ENCODE measurements at places on chromosomes 4 and X.

DNA sequence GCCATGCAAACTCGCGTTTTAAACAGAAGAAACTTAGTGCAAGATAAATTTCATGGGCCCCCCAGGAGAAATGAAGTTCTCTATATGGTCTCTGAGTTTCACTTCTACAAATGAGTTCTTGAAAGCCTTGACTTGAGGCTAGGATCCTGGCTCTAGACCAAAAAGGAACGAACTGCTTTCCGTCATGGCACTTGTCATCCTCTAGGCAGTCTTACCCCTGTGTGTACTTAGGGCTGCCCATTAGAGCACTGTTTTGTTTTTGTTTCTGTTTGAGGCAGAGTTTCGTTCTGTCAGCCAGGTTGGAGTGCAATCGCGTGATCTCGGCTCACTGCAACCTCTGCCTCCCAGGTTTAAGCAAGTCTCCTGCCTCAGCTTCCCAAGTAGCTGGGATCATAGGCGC, 29.0 kb downstream of the RNF4 start:
- DNase-seq: no peak

DNA sequence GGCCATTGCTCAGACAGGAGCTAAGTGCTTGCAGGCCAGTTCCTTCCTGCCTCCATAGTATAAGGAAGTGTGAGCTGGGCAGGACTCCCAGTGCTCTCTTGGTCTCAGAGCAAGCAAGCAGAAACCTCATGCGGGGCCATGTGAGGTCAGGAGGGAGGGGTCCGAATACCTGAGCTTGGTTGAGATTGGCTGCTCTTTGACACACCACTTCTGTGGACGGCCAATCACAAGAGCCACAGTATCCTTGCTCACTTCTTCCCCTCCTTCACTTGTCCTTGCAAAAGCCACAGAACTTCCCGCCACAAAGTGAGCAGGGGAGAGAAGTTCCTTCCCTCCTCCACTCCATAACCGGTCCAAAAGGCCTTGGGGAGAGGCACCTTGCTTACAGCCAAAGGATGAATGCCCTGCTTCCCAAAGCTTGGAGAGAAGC, 56.7 kb downstream of the PRPS1 start:
- no peak for DNase-seq

DNA sequence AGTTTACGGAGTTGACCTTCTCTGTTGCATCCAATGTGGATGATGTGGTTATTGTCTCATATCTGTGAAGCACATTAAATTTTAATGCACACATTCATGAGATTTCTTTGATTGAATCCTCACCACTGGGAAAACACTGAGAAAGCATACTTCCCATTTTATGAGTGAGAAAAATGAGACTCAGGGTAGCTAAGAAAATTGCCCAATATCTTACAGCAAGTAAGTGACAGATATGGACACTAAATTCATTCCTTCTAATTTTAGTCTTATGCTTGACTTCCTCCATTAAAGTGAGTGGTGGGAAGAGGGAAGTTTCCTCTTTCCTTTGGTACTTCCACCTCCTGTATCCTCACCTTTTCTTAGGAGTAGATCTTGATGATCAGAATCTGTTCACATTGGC, 504.8 kb upstream of the BOD1L1 start:
- no peak for DNase-seq

DNA sequence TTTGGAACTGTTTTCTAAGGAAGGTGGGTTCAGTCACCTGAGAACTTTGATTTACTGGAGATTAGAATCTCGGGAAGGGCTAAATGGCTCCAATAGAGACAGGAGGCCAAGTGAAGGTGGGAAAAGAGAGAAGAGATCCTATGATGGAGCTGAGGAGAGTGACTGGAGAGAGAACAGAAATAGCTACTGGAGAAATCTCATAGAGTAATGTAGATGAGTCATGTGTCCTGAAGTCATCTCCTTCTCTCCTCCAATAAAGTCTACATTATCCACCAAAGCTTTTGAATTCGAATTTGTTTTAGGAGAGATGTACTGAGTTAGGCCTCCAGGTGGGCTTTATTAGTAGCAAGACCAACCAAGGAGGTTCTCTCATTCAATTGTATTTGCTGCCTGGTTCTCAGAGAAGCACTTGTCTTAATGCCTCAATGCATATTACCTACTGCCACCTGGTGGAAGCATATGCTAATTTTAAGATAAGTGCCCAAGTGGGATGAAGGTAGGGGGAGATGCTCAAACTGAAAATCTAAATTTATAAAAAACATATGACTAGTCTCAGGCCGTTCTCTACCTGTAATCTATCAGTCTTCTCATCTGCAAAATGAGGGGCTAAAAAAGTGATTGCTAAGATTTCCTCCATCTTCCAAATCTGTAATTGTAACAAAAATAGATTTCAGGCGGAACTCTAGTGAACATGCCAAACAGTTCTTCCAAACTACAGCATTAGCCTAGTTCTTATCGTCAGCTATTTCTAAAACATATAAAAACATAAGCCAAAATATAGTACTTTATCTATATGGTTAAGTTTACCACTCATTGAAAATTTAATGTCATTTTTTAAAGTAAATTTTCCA, 24.4 kb downstream of the TXK start:
- no peak for DNase-seq

- no peak for DNase-seq
Observed at GRCh38 chr4:77010841-77011354, 61.3 kb downstream of the SEPTIN11 start.

DNA sequence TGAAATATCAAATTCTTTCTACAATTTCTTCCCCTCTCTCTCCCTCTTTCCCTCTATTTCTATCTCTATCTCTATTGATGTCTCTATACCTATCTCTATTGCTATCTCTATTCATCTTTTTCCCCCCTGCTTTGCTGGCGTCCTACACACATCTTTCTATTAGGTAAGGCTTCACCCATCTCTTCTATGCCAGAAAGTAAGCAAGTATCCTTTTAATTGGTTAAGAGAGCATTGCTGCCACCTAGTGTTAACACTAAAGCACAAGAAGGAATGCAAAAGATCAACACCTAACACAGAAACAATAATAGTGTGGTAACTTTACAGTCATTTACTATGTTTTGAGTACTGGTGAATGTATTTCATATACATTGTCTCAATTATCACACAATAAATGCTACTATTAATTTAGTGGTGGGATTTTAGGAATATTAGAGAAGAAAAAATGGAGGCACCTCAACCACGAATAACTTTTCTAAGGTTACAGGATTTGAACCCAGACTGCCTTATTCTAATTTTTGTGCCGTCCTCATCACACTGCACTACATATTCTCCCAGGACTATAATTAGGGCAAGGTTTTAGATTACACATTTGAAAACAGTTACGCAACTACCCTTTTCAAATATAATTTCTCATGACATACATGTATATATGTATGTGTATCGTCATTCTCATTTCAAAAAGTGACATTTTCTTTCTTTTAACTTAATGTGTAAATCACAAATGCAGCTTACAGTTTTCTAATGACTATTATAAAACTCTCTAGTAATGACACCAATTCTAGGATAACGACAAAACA, 3.7 kb upstream of the C4orf36 start:
- peak; percentile 62 for DNase-seq

DNA sequence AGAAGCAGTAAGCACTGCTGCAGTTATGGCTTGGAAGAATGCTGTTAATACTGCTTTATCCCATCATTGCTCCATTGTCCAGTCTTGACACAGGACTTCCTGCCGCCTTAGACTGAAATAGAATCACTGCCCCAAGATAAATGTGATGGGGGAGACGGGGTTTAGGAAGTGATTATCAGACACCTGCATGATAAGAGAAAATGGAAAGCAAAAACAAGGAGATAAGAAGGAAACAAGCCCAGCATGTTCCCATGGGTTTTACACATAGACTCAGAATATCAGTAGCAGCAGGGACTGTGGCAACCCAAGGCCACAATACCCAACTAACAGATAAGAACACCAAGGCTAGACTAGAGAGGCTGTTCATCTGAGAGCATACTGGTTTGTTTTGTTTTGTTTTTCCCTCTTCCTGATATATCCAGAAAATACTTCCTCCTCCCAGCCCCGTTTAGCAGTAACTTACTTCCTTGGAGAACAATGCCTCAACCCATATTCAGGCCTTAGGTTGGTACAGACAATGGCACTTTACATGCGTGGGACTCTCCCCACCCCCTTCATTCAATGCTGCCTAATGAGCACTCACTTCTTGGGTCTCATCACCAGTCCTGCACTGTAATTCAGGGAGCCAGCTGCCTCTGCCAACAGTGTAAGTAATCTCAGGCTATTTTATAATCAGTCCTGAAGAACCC, 232.6 kb downstream of the CBR4 start:
- DNase-seq: no peak

GRCh38 chrX:105101378-105101777, 119.1 kb downstream of the TEX13A start:
- no peak for DNase-seq

DNA sequence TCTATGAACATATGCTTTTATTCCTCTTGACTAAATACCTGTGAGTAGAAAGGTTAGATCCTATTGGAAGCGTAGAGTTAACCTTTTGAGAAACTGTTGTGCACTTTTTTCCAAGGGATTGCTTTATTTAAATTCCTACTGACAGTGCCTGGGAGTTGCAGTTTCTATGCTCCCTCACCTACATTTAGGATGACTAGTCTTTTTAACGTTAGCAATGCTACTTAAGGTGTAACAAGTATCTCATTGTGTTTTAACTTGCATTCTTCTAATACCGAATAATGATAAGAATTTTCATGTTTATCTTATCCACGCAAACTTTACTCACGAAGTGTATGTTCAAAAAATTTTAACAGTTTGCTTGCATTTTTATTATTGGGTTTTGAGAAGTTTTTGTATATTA, 1123.9 kb upstream of the PCDH7 start:
- DNase-seq: no peak

DNA sequence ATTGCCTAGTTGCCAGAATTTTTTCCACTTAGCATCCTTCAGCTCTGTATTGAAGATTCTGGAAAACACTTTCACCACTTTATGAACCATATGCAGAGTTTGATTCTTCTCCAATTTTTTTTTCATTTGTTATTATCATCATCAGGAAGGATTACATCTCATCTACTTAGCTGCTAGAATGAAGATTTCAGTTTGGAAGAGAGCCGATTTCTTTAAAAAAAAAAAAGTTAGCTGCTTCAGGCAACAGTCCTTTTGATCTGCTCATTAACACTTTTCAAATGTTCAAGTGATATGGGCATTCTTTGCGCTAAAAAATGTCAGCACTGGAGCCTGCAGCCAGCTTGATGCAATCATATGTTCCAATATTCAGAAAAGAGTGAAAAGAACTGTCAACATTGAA, 76.2 kb downstream of the ANTXR2 start:
- DNase-seq: no peak

- DNase-seq: no peak
Observed at GRCh38 chrX:4322916-4323315, 609.5 kb upstream of the PRKX start.

DNA sequence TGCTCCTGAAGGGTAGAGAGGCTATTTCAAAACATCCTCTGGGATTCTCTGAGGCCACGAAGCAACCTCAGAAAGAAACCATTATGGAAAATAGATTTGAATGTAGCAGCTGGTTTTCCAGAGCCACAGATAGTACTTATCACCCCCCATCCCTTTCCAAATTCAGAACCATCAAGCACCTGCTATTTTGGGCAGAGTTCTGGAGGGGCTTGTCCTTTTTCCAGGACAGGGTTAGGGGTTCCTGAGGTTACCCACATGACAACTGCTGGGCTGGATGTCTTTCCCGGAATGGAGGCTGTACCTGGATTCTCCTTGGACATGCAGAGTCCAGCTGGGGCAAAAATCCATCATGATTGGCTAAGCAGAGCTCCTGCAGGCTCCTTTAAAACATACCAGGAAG, 22.0 kb upstream of the ZXDA start:
- DNase-seq: no peak

- peak; percentile 25 for DNase-seq
Observed at GRCh38 chr4:182938205-182938645, 21.0 kb upstream of the DCTD start.

GRCh38 chr4:189771696-189772361, 168.8 kb upstream of the FRG1 start:
- DNase-seq: no peak

DNA sequence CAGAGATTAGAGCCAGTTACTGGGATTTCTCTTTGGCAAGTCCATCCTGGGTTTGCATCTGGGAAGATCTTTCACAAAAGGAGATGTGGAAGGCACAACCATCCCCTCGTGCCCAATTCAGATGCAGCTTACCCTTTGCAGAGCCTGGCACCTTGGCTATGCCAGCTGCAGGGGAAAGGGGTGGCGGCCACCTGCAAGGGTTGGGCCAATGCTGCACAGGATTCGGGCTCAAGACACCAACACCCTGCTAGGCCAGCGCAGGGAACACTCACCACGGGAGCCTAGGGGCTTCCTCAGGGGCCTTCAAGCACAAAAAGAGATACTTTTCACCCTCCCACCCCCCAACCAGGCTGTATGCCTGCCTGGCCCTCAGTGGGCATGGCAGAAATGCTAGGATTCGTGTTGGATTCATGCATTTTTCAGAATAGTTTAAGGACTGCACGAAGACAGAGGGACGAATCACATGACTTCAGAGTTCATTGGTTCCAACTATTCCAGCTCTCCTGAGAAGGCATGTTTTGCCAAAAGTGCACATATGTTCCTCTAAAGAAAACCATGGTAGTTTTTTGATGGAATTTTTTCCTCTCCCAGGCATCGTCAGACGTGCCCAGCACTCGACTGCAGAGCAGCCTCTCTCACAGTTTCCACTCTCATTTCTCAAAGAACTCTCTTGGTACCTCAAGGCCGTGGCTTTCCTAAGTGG, 94.4 kb downstream of the PHKA2 start:
- DNase-seq: no peak

- no peak for DNase-seq
Observed at GRCh38 chr4:36218121-36218520, 26.2 kb downstream of the ARAP2 start.

DNA sequence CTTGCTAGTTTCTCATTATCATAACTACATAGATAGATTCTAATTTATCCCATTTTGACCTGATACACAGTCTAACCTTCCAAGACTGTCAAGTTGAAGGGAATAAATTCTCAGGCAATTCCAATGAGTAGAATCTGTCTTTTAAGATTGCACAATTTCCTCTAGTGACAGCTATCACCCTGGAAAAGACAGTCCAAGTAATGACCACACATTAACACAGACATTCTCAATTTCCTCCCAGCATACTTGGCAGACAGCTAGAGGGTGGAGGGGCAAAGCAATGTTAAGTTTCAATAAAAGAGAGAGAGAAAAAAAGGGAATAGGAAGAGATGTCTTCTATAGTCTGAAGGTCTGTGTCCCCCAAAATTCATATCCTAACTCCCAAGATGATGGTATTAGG, 234.7 kb downstream of the LDB2 start:
- DNase-seq: no peak

GRCh38 chrX:40120838-40121580, 23.3 kb upstream of the BCOR start:
- DNase-seq: no peak

GRCh38 chr4:165152527-165152926, 39.9 kb upstream of the TMEM192 start:
- no peak for DNase-seq

Data from NCI-H2029 treated with DMSO at 0.1 percent for 48 hours (cell line).